Activated T-helper 1 cell treated with anti-CD3 and anti-CD28 coated beads, Interleukin-12 subunit alpha, Interleukin-12 subunit beta, Interleukin-2, Interleukin-4 antibody, amounts not matched to agents 30 ng/mL and 10 ng/mL and 1 ng/mL, durations not matched to agents 14 hours and 24 hours and 36 hours (primary cell): ENCODE measurements at places on chromosomes 2 and 18. TPM values are rescaled to one million over a fixed set of nuclear protein-coding genes. Genes with fewer than 3 reads are reported as not detected.
A peak's percentile ranks its signal among the peaks of the same experiment; 100 is the strongest.

Gene CFC1
- total RNA-seq = not detected in 2 replicates

GRCh38 chr18:36543991-36544725 lies 246.6 kb downstream of the FHOD3 start:
- no peak overlapping the region for H3K27ac ChIP-seq
- no peaks in the 10 kb centered on the region for H3K4me1 ChIP-seq
- no peaks in the 10 kb centered on the region for H3K36me3 ChIP-seq
- DNase-seq = no peak
- H3K27me3 ChIP-seq = no peaks in the 10 kb centered on the region
- H3K4me3 ChIP-seq = no peak overlapping the region

GRCh38 chr2:24824071-24824588 lies 30.9 kb downstream of the CENPO start:
- peaks cover 25% of the 10 kb centered on the region for H3K4me1 ChIP-seq
- H3K27ac ChIP-seq = peak overlapping the region; percentile 52
- DNase-seq = no peak
- H3K36me3 ChIP-seq = peaks cover 32% of the 10 kb centered on the region
- no peak overlapping the region for H3K4me3 ChIP-seq

GRCh38 chr2:174027956-174028355 lies 62.8 kb upstream of the SP3 start:
- peaks cover 6% of the 10 kb centered on the region for H3K4me1 ChIP-seq
- H3K4me3 ChIP-seq = no peak overlapping the region
- H3K27ac ChIP-seq = no peak overlapping the region
- DNase-seq = no peak

DNA sequence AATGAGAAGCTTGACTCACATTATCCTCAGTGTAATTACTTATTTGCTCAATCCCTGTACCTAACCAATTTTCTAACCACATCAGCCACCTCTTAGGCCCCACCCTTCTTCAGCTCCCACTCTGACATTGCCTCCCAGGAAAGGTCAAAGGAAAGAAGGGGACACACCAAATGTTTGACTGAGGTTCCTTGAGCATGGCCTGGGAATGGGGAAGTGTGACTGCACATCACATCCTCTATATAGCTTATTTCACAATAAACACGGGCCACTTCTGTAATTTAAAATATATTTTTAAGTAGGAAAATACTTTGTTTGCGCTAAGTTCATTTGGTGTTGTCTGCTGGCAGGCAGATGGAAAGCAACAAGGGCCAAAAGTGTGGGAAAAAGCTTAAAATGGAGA lies 3.0 kb upstream of the FIGLA start:
- DNase-seq = no peak
- H3K27me3 ChIP-seq = peaks cover 29% of the 10 kb centered on the region
- no peak overlapping the region for H3K27ac ChIP-seq
- peaks cover 3% of the 10 kb centered on the region for H3K36me3 ChIP-seq

Gene SCN9A
- total RNA-seq = 0.07 and 0.13 TPM in 2 replicates

DNA sequence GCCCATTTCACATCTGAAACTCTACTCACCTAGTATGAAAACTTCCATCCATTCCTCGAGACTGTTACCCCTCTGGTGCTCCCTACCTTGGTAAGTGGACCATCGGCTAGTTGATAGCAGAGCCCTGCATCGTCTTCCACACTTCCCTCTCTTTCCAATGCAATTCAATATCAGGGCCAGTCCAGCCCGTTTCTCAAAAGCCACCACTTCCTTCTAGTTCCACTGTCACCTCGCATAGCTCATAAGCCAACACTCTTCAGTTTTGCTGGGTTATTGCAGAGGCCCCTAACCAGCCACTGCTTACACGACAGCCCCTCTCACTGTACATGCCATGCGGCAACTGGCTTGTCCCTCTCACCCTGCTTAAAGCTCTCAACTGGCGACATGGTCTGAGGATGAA lies 10.2 kb upstream of the ZNF407 start:
- no peak overlapping the region for H3K27ac ChIP-seq
- DNase-seq = no peak
- peaks cover 9% of the 10 kb centered on the region for H3K27me3 ChIP-seq
- H3K4me3 ChIP-seq = no peak overlapping the region
- no peaks in the 10 kb centered on the region for H3K4me1 ChIP-seq
- H3K36me3 ChIP-seq = peaks cover 1% of the 10 kb centered on the region

GRCh38 chr2:20684581-20685063 lies 17.7 kb downstream of the GDF7 start:
- no peak overlapping the region for H3K4me3 ChIP-seq
- H3K36me3 ChIP-seq = peaks cover 20% of the 10 kb centered on the region
- H3K27me3 ChIP-seq = no peaks in the 10 kb centered on the region
- no peak for DNase-seq
- H3K27ac ChIP-seq = no peak overlapping the region

Gene FAM124B
- total RNA-seq = 0.23 and 0.34 TPM in 2 replicates

Gene ZSWIM2
- not detected in 2 replicates for total RNA-seq
